ENCODE measurements at places on chromosomes 16 and 17.

GRCh38 chr16:14564861-14565687, 65.0 kb downstream of the PARN start:
- DNase-seq: no peak

GRCh38 chr17:64747938-64748540, 85.9 kb upstream of the SMURF2 start:
- no peak for DNase-seq

DNA sequence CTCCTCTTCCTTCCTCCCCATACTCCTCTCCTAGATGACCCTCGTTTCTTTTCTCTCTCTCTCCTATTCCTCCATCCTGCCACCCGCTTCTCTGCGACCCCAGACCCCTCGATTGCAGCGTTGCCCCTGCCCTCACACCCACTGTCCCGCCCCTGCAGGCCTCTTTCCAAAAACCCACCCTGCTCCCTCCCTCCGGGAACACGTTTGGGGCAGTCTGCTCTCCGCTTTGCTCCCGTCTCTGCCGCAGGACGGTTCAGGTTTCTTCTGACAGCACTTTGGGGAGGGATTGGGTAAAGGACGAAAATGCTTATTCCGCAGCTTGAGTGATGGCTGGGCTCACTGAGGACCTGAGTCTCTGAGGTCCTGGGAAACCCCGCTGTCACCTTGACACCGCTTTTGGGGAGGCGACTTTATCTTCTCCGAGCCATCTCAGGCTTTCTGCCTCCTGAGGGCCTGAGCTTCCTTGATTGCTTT, 690 bp downstream of the NDE1 start:
- DNase-seq: no peak

- DNase-seq: no peak
Measured at GRCh38 chr16:20874088-20874581, 26.0 kb downstream of the DCUN1D3 start.

- no peak for DNase-seq
Measured at GRCh38 chr17:35170968-35171771, 23.0 kb downstream of the SLC35G3 start.

DNA sequence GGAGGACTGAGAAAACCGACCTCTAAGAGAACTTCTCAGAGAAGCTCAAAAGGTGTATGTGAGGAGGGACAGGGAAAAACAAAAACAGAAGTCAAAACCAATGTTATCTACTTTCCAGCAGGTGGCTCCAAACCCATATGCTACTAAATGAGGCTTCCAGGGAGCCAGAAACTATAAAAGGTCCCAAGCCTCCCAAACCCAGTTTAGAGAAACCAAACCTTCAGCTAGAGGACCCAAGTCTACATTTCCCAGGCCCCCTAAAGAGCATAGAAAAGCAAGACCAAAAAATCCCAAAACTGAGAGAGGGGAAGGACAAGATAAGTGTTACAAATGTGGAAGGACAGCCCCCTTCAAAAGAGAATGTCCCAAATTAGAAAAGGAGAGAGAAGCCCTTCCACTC, 3.7 kb downstream of the HPR start:
- peak; percentile 39 for DNase-seq

DNA sequence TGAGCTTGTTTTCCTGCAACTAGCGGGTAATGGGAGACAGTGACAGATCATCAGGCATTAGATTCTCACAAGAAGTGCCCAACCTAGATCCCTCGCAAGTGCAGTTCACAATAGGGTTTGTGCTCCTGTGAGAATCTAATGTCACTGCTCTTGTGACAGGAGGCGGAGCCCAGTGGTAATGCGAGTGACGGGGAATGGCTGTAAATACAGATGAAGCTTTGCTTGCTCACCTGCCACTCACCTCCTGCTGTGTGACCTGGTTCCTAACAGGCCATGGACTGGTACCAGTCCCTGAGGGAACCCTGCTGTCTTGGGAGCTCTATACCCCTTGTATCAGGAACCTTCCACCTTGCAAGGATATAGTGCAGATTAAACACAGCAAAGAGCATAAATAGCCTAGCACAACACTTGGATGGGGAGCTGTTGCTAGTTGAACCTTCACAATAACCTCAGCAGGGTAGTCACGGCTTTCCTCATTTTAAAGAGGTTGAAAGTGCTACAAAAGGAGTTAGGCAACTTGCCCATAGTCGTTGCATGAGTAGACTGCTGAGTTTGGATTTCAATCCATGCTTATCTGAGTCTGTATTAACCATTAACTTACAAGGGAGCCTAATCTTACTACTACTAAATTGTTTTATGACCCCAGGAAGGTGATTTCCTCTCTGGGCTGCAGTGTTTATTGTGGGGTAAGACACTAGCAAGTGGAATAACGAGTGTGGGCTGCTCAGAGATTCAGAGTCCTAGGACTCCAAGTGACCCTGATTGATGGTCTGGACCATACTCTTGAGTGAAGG, 156.6 kb upstream of the ZFHX3 start:
- DNase-seq: peak; percentile 73

GRCh38 chr16:68931196-68931595, 87.9 kb downstream of the TANGO6 start:
- DNase-seq: no peak

- DNase-seq: no peak
Measured at GRCh38 chr17:59652119-59652518, 32.4 kb downstream of the CLTC start.

- DNase-seq: no peak
Measured at GRCh38 chr16:82061861-82062525, 26.9 kb downstream of the HSD17B2 start.

DNA sequence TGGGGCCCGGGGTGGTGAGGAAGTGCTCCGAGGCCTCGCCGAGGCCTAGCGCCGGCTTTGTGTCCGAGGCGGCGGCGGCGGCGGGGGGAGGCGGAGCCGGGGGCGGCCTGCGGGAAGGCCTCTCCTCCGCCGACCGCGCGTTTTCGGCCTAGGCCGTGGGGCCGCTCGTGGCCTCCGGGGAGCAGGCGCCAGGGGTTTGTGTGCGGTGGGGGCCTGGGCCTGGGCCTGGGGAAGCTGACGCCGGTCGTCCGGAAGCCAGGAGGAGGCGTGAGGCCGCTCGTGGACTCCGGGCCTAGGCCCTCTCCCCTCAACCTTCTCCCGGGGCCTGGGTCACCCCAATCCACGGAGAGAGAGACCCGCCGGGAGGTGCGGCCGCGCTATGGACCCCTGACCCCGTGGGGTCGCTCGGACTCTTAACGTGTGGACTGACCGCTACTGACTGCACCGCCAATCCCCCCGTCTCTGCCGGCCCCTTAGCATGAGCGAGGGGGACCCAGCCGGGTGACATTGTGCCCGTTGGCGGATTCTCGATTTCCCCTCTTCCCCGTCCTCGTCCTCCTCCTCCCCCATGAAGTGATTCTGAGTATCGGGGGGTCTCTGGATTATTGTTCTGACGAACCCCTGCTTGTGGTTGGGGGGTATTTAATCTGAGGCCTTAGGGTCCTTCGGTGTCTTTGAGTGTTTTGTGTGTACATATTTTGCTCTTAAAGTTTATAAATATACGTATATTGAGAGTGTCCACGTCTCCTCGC, 660 bp downstream of the RBBP6 start:
- DNase-seq: no peak

DNA sequence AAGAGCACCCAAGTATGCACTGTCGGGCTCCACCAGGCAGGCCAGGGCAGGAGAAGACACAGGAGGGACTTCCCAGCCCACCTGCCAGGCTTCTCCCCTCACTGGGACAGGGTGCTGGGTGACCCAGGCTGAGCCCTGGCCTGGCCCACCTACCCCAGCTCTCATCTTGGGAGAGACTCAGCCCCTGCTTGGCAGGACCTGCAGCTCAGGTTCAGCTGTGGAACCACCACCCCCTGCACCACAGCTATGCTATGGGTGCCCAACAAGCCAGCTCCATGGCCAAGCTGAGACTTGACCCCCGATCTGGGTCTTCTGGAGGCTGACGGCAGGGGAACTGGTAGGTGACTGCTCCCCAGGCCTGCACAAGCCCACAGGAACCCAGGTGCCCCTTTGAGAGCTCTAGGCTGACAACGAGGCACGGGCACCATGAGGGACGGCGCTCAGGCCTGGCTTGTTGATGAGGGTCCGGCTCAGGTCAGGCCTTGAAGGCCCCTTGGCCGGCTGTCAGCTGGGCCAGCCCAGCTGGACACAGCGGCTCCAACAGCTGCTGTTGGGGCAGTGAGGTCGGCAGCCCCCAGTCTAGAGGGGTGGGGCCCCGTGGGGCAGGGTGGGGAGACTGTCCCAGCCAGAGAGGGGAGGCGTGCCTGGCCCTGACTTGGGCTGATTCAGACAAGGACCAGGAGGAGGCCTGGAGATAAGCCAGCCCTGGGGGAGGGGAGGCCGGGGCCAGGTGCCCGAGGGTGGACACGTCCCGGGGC, 4.6 kb downstream of the RPUSD1 start:
- DNase-seq: no peak

All from LoVo (cell line).